ENCODE measurements at places on chromosomes 4 and X. TPM values are rescaled to one million over a fixed set of nuclear protein-coding genes. Genes with fewer than 3 reads are reported as not detected.

GRCh38 chr4:123443401-123444289 lies 47.0 kb downstream of the SPRY1 start:
- H3K4me1 ChIP-seq, result no peaks in the 10 kb centered on the region
- peak overlapping the region; percentile 2 for H3K4me3 ChIP-seq
- H3K27ac ChIP-seq, result peak overlapping the region; percentile 52
- no peak for DNase-seq
- no peaks in the 10 kb centered on the region for H3K27me3 ChIP-seq

DNA sequence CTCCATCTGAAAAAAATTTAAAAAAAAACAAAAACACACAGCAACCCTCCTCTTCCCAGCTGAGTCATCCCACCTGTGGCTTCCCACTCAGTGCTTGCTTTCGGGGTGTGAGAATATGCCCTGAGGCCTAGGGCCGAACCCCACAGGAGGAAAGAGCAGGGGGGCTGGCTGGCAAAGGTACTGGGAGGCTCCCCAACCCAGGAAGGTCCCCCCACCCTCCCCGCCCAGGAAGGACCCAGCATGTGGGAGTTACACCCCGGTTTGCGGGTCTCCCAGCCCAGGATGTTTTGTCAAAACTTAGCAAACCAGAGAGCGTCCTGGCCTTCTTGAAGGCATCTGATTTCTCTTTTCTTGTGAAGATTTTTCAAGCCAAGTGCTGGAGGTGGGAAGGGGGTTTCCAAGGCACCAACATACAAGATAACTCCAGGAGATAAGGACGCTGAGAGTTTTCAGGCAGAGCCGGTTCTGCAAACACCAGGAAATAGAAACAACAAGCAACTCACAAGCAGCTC lies 25.7 kb upstream of the CSF2RA start:
- no peaks in the 10 kb centered on the region for H3K36me3 ChIP-seq
- no peaks in the 10 kb centered on the region for H3K27me3 ChIP-seq
- no peak overlapping the region for H3K4me3 ChIP-seq
- peaks cover 18% of the 10 kb centered on the region for H3K4me1 ChIP-seq

XAGE1A gene
- not detected for total RNA-seq

DNA sequence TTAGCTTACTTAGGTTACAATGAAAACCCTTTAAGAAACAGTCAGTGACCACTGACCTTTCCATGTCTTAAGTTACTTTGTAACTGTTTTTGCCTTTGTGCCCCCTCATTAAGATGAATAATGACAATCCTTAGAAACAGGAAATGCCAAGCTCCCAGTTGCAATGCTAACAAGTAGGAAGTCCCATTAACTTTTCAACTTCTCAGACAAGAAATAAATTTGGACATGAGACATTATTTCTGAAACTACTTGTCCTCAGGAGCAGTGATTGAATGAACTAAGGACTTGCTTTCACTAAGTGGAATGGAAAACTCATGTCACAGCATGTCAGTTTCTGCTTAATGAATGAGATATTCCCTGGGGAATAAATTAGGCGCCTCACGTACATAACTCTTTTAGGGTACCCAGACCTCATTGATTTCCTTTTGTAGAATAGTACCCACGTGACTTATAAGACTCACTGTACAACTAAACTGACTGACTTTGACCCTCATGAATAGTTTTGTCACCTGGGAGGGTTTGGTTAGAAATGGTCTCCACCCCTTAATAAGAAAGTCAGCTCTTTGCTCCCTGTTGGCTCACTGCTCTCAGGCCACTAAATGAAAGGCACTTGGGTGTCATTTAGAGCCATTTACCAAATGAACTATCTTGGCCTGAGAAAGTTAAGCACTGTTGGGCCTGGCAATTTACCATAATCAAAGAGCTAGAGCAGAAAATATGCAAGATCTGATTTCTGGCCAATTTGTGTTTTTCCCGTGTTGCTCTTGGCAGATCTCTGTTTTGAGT lies 383.9 kb downstream of the RPA4 start:
- no peaks in the 10 kb centered on the region for H3K4me1 ChIP-seq
- H3K27me3 ChIP-seq, result no peaks in the 10 kb centered on the region
- H3K4me3 ChIP-seq, result no peak overlapping the region
- no peak overlapping the region for H3K27ac ChIP-seq

GRCh38 chr4:180630012-180630665 lies 1613.1 kb upstream of the TENM3 start:
- DNase-seq, result no peak
- no peaks in the 10 kb centered on the region for H3K4me1 ChIP-seq
- H3K4me3 ChIP-seq, result no peak overlapping the region
- H3K27ac ChIP-seq, result no peak overlapping the region
- no peaks in the 10 kb centered on the region for H3K36me3 ChIP-seq

GRCh38 chr4:129232589-129233337 lies 136.8 kb downstream of the C4orf33 start:
- DNase-seq, result no peak
- no peaks in the 10 kb centered on the region for H3K27me3 ChIP-seq
- no peak overlapping the region for H3K27ac ChIP-seq
- no peaks in the 10 kb centered on the region for H3K4me1 ChIP-seq
- no peaks in the 10 kb centered on the region for H3K36me3 ChIP-seq

BEND2 gene
- total RNA-seq, result not detected

FAM149A gene
- total RNA-seq, result 2.3 TPM

- no peak overlapping the region for H3K27ac ChIP-seq
- no peaks in the 10 kb centered on the region for H3K36me3 ChIP-seq
- DNase-seq, result no peak
- H3K4me1 ChIP-seq, result peaks cover 34% of the 10 kb centered on the region
Observed at GRCh38 chrX:40130207-40130606, 32.4 kb upstream of the BCOR start.

GRCh38 chrX:81355436-81355835 lies 153.5 kb downstream of the SH3BGRL start:
- no peaks in the 10 kb centered on the region for H3K4me1 ChIP-seq
- H3K27ac ChIP-seq, result no peak overlapping the region
- H3K4me3 ChIP-seq, result no peak overlapping the region
- H3K36me3 ChIP-seq, result no peaks in the 10 kb centered on the region

DNA sequence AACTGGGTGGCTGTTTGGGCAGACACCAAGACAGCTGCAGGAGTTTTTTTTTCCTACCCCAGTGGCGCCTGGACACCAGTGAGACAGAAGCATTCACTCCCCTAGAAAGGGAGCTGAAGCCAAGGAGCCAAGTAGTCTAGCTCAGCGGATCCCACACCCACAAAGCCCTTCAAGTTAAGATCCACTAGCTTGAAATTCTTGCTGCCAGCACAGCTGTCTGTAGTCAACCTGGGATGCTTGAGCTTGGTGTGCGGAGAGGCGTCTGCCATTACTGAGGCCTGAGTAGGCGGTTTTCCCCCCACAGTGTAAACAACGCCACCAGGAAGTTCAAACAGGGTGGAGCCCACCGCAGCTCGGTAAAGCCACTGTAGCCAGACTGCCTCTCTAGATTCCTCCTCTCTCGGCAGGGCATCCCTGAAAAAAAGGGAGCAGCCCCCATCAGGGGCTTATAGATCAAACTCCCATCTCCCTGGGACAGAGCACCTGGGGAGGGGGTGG lies 171.4 kb downstream of the ARHGEF9 start:
- no peak overlapping the region for H3K4me3 ChIP-seq
- no peak overlapping the region for H3K27ac ChIP-seq
- H3K36me3 ChIP-seq, result no peaks in the 10 kb centered on the region
- H3K4me1 ChIP-seq, result no peaks in the 10 kb centered on the region

FGB gene
- total RNA-seq, result not detected

- H3K27ac ChIP-seq, result peak overlapping the region; percentile 78
- H3K36me3 ChIP-seq, result no peaks in the 10 kb centered on the region
- H3K4me1 ChIP-seq, result peaks cover 7% of the 10 kb centered on the region
- no peak overlapping the region for H3K4me3 ChIP-seq
- no peak for DNase-seq
- H3K27me3 ChIP-seq, result no peaks in the 10 kb centered on the region
Observed at GRCh38 chr4:69054578-69055200, 41.6 kb upstream of the UGT2B7 start.

OPRPN gene
- not detected for total RNA-seq

- no peaks in the 10 kb centered on the region for H3K36me3 ChIP-seq
- no peak for DNase-seq
- no peak overlapping the region for H3K4me3 ChIP-seq
- H3K27ac ChIP-seq, result no peak overlapping the region
- no peaks in the 10 kb centered on the region for H3K27me3 ChIP-seq
Observed at GRCh38 chr4:4641661-4642495, 100.0 kb upstream of the STX18 start.

- no peaks in the 10 kb centered on the region for H3K36me3 ChIP-seq
- DNase-seq, result no peak
- H3K27ac ChIP-seq, result peak overlapping the region; percentile 84
- H3K27me3 ChIP-seq, result no peaks in the 10 kb centered on the region
- H3K4me1 ChIP-seq, result peaks cover 9% of the 10 kb centered on the region
- peak overlapping the region; percentile 62 for H3K4me3 ChIP-seq
Observed at GRCh38 chr4:38805530-38806145, 1.0 kb upstream of the TLR1 start.

DNA sequence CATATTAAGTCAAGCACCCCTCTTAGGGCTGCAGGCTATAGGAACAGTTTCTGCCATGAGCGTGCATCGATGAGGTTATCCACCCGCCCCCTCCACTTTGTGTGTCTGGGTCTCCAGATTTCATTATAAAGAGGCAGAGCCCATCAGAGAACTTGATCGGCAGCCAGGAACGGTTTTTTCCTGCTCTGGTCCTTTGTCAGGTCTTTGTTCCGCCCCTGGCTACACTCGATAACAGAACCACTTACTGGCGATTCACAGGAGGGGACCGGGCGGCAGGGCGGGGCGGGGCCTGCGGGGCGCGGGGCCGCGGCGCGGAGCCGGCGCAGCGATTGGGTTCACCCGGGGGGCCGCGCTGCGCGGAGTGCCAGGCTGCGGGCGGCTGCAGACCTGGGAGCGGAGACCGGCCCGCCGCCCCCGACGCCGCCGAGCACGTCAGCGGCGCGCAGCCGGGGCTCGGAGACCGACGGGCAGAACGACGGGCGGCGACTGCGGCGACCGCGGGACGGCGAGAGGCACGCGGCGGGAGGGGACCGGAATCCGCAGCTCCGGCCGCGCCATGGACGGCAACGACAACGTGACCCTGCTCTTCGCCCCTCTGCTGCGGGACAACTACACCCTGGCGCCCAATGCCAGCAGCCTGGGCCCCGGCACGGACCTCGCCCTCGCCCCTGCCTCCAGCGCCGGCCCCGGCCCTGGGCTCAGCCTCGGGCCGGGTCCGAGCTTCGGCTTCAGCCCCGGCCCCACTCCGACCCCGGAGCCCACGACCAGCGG lies at the start of gene SLC10A4:
SLC10A4 (plus strand) TSS at position 338 of the 771 bp plus-strand sequence; CDS start at position 557, 219 bp downstream.
- no peaks in the 10 kb centered on the region for H3K36me3 ChIP-seq
- no peak within 1 kb of the TSS for H3K27ac ChIP-seq
- H3K27me3 ChIP-seq, result peaks cover 21% of the 10 kb centered on the region

- H3K4me3 ChIP-seq, result no peak overlapping the region
- no peaks in the 10 kb centered on the region for H3K4me1 ChIP-seq
- no peak overlapping the region for H3K27ac ChIP-seq
- H3K27me3 ChIP-seq, result no peaks in the 10 kb centered on the region
Observed at GRCh38 chr4:45475548-45475947, 648.3 kb downstream of the GABRG1 start.

- peaks cover 81% of the 10 kb centered on the region for H3K4me1 ChIP-seq
- no peak for DNase-seq
- H3K36me3 ChIP-seq, result no peaks in the 10 kb centered on the region
- H3K27ac ChIP-seq, result no peak overlapping the region
Observed at GRCh38 chr4:15914291-15914690, 24.2 kb downstream of the FGFBP1 start.

- no peak overlapping the region for H3K27ac ChIP-seq
- no peak for DNase-seq
- no peaks in the 10 kb centered on the region for H3K36me3 ChIP-seq
Observed at GRCh38 chr4:76457885-76458284, 22.9 kb downstream of the SHROOM3 start.

LAGE3 gene
- total RNA-seq, result 21.4 TPM

HEPH gene
- 0.76 TPM for total RNA-seq

DNA sequence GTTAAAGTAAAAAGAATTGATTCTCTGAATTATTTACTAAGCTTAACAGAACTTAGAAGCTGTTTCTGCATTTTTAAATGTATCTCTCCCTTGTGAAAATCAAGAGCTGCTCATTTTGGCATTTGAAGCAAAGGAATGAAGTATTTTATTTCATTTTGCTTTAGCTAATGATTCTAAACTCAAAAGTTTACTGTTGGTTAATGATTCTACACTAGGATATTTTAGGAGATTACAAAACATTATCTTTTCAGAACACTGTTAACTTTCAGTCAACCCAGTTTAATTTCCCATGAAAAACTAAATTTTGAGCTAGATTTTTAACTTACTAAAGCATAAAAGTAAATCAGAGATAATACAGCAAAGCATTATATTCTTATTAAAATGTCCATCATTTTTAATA lies 355.2 kb upstream of the CXorf51B start:
- H3K4me1 ChIP-seq, result no peaks in the 10 kb centered on the region
- H3K4me3 ChIP-seq, result no peak overlapping the region
- H3K27ac ChIP-seq, result no peak overlapping the region
- H3K27me3 ChIP-seq, result no peaks in the 10 kb centered on the region
- H3K36me3 ChIP-seq, result no peaks in the 10 kb centered on the region

FGD1 gene
- 4.4 TPM for total RNA-seq

- DNase-seq, result no peak
- no peak overlapping the region for H3K4me3 ChIP-seq
- no peak overlapping the region for H3K27ac ChIP-seq
- H3K36me3 ChIP-seq, result no peaks in the 10 kb centered on the region
- H3K27me3 ChIP-seq, result no peaks in the 10 kb centered on the region
- no peaks in the 10 kb centered on the region for H3K4me1 ChIP-seq
Observed at GRCh38 chr4:16677001-16677944, 221.2 kb downstream of the LDB2 start.

- H3K27me3 ChIP-seq, result no peaks in the 10 kb centered on the region
- no peaks in the 10 kb centered on the region for H3K36me3 ChIP-seq
- no peak overlapping the region for H3K27ac ChIP-seq
- no peaks in the 10 kb centered on the region for H3K4me1 ChIP-seq
- H3K4me3 ChIP-seq, result no peak overlapping the region
- no peak for DNase-seq
Observed at GRCh38 chr4:65195002-65195401, 475.3 kb downstream of the EPHA5 start.

- no peak overlapping the region for H3K27ac ChIP-seq
- DNase-seq, result no peak
- H3K4me3 ChIP-seq, result no peak overlapping the region
- no peaks in the 10 kb centered on the region for H3K36me3 ChIP-seq
Observed at GRCh38 chr4:74608151-74608949, 163.4 kb downstream of the AREG start.

DNA sequence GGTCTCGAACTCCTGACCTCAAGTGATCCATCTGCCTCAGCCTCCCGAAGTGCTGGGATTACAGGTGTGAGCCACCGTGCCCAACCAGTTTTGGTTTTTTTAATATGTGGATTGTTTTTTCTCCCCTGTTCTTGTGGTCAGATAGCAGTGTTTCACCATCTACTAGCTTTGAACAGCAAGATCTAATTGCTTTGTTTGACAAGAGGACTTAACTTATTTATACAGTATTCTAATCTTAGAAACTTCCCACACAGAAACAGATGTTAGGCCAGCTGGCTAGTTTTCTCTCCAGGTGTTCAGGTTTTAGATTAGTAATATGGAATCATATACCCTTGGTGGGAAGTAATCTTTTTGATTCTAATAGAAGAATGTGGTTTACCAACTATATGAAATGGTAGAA lies 12.9 kb downstream of the ING2 start:
- peaks cover under 1% of the 10 kb centered on the region for H3K36me3 ChIP-seq
- no peaks in the 10 kb centered on the region for H3K27me3 ChIP-seq
- H3K4me1 ChIP-seq, result no peaks in the 10 kb centered on the region
- DNase-seq, result no peak
- no peak overlapping the region for H3K4me3 ChIP-seq

- DNase-seq, result no peak
- no peak overlapping the region for H3K27ac ChIP-seq
- H3K27me3 ChIP-seq, result no peaks in the 10 kb centered on the region
- no peaks in the 10 kb centered on the region for H3K36me3 ChIP-seq
- no peaks in the 10 kb centered on the region for H3K4me1 ChIP-seq
- no peak overlapping the region for H3K4me3 ChIP-seq
Observed at GRCh38 chrX:122026665-122027064, 979.3 kb downstream of the GLUD2 start.

UCP1 gene
- total RNA-seq, result not detected

HERC5 gene
- 4.2 TPM for total RNA-seq

IDH3G gene
- total RNA-seq, result 64.0 TPM

Measured in esophagus squamous epithelium (tissue), 5 donors.